ENCODE measurements at places on chromosomes 13 and 19. TPM values are rescaled to one million over a fixed set of nuclear protein-coding genes. Genes with fewer than 3 reads are reported as not detected.

PDE4C gene
- polyA plus RNA-seq = 1.2 TPM

CAPS gene
- 3.2 TPM for polyA plus RNA-seq

VWA8 gene
- polyA plus RNA-seq = 19.9 TPM

IZUMO2 gene
- not detected for polyA plus RNA-seq

DAND5 gene
- polyA plus RNA-seq = 0.71 TPM

RAB3A gene
- polyA plus RNA-seq = 16.7 TPM

CLEC17A gene
- polyA plus RNA-seq = not detected

AXL gene
- polyA plus RNA-seq = 7.9 TPM

MEF2B gene
- 2.3 TPM for polyA plus RNA-seq

KLK7 gene
- 0.04 TPM for polyA plus RNA-seq

FFAR2 gene
- polyA plus RNA-seq = 0.15 TPM

STARD13 gene
- 15.2 TPM for polyA plus RNA-seq

ACP5 gene
- 1.9 TPM for polyA plus RNA-seq

ZNF790 gene
- polyA plus RNA-seq = 2.3 TPM

MAST1 gene
- 0.23 TPM for polyA plus RNA-seq

ACER1 gene
- polyA plus RNA-seq = not detected

PCP2 gene
- 0.67 TPM for polyA plus RNA-seq

LILRB2 gene
- polyA plus RNA-seq = 2.8 TPM

KLK14 gene
- polyA plus RNA-seq = 0.44 TPM

ADGRE3 gene
- polyA plus RNA-seq = not detected

ADGRE2 gene
- polyA plus RNA-seq = 0.38 TPM

PRR20E gene
- not detected for polyA plus RNA-seq

CD37 gene
- polyA plus RNA-seq = 2.3 TPM

CEACAM19 gene
- 36.8 TPM for polyA plus RNA-seq

ZNF440 gene
- 1.6 TPM for polyA plus RNA-seq

Measured in heart right ventricle (tissue), 16 donors.